ENCODE measurements at places on chromosomes 2 and 18.

- DNase-seq = no peak
These were observed 35.1 kb downstream of the DCDC2C start for GRCh38 chr2:3738454-3738853.

DNA sequence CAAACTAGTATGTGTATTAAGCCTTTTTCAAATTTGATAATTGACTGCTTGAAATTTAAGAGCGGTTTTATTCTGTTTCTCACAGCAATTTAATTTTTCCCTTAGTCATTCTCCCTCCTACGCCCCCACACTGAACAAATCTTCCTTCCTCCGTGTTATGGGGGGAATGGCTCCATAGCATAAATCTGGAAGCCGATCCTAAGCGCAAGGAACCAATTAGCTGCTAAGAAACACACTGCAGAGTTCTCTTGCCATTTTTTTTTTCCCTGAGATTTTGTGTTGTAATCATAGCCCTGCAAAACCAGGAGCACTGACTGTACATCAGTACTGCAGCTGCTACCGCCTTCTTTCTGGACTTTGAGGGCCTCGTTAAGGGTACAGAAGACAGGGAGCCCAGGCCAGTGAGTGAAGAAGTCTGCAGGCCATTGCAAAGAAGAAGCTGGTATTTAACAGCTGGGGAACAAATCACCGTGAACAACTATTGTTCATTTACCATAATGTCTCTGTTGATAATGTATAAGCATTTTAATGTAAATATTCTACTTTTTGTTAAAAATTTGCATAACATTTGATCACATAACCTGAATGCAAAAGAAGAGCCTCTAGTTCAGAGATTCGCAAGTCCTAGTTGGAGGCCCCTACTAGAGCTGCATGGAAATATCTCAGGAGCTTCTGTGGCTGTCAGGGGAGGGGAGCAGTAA, 264.0 kb downstream of the LRATD1 start:
- no peak for DNase-seq

DNA sequence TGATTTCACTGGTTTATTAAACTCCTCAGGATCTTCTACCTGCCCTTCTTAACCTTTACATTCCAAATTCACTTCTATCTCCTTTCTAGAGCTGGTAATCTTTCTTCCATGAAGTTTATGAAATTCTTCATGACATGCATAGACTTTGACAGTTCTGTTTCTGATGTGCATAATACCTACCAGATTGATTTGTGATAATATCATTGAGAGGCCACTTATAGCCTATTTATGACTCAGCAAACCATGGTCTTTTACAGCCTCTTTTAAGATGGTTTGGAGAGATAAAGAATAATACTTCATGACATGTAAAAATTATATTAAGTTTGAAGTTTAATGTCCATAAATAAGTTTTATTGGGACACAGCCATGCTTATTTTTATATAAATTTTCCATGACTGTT, 14.0 kb downstream of the SCN2A start:
- DNase-seq = no peak

- no peak for DNase-seq
These were observed 178.1 kb downstream of the DYSF start for GRCh38 chr2:71631411-71631931.

GRCh38 chr2:223642506-223642905, 40.3 kb upstream of the SCG2 start:
- DNase-seq = peak; percentile 20

- DNase-seq = no peak
These were observed 393.5 kb downstream of the RAD51AP2 start for GRCh38 chr2:17124575-17125318.

GRCh38 chr2:227464361-227464760, 7.6 kb upstream of the AGFG1 start:
- DNase-seq = no peak

- no peak for DNase-seq
These were observed 82.0 kb downstream of the RRM2 start for GRCh38 chr2:10204326-10205161.

GRCh38 chr2:68837861-68838341, 33.3 kb downstream of the BMP10 start:
- DNase-seq = no peak

DNA sequence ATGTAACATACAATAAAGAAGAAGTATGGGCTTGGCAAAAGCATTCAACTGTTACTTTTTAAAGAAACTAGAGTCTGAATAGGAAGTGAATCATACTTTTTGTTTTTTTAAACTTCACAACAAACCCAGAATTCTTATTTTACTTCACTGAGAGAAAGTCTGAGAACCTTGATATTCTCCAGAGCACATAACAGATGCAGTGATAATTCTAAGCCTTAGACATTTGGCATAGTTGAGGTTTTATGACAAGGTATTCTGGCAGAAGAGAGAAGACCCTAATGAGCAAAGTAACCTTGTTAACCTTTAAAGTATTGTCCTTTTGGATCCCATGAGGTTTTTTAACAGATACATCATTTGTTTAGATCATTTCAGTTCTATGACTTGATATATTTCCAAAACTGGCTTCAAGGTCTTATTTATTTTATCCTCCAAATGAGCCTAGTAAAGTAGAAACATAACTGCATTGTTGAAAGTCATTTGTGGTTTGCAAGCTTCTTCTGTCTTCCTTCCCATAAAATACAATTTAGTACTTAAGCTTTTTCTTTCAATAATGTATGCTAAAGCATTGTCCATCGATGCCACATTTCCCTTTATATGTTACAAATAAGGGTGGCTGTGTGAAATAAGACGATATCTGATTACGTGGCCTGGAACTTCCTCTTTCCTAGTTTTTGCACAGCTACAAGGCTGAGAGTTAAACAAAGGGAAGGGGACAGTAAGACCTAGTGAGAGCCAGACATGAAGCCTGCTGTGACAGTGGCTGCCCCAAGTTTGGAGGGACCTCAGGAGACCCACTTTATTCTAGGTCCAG, 86.1 kb upstream of the ITPRID2 start:
- peak; percentile 50 for DNase-seq

DNA sequence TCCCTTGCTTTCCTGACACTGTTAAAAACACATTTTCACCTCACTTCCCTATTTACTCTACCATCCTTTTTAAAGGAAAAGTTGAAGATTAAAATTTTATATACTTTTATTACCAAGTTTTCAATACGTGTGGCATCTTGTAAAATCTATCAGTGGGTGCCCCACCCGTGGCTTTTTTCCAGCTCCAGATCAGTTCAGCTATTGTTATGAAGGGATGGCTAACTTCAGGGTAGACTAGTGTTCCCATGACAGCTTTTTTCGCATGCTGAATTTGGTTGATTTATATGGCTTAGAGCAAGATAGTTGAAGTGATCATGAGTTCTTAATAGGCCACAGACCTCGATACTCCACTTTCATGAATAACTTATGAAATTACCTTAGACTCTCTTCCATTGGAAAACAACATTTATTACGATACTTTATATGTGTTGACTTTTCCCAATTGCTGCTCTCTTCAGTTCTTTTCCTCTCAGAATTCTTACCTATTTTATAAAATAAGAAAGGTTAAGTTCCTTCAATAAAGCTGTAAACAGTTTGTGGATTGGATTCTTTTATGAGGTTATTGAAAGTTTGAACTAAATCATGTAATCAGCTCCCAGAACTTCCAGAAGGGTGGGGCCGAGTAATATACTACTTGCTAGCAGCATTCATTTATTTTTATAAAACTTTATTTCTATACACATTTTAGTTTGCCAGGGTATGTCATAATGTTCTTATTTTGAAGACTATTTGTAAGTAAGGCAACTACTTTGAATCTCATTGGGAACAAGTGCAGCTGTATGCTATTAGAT, 680.9 kb downstream of the SATB2 start:
- DNase-seq = no peak

DNA sequence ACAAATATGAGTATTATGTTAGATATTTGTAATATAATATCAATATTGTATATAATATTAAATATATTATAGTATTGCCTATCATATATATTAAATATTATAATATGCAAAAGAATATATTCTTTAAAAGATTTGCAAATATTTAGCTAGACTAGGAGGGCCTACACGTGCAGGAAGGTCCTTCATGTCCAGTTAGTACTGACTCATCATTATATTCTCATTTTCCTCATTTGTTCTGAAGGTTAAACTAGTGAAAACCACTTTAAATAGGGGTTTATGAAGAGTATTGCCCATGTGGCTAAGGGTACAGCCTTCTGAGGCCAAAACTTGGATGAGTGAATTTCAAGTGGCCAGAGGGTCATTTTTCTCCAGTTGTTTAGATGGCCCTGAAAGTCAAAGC, 293.0 kb upstream of the VRK2 start:
- no peak for DNase-seq

- no peak for DNase-seq
These were observed 47.1 kb upstream of the CCBE1 start for GRCh38 chr18:59744271-59744721.

GRCh38 chr2:98412751-98413458, 31.8 kb upstream of the INPP4A start:
- DNase-seq = peak; percentile 29

- no peak for DNase-seq
These were observed 230.7 kb upstream of the PXDN start for GRCh38 chr2:1975060-1975459.

- DNase-seq = no peak
These were observed 102.5 kb upstream of the SLC35G4 start for GRCh38 chr18:11506856-11507255.

- no peak for DNase-seq
These were observed 21.7 kb downstream of the LCT start for GRCh38 chr2:135815269-135815668.

- no peak for DNase-seq
These were observed 112.1 kb upstream of the HAAO start for GRCh38 chr2:42904576-42904876.

DNA sequence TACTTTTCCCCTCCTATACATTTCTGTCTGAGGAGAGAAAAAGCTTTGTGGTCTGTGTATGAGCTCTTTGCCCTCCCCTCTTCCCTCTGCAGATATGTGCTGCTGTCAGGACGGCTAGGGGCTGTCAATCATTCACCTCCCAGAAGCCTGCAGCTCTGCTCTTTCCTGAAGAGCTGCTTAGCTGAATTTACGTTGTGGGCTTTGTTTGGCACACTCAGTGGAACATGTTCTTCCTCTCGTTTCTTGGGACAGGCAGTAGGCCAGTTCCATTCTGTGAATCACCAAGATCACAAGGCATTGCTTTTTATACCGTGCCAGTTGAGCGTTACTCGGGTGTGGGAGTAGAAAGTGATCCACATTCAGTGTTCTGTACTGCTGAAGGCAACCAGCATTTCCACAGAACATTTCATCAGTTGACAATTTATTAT, 136.7 kb downstream of the LAMA3 start:
- no peak for DNase-seq

GRCh38 chr2:12761104-12761503, 44.4 kb downstream of the TRIB2 start:
- no peak for DNase-seq

DNA sequence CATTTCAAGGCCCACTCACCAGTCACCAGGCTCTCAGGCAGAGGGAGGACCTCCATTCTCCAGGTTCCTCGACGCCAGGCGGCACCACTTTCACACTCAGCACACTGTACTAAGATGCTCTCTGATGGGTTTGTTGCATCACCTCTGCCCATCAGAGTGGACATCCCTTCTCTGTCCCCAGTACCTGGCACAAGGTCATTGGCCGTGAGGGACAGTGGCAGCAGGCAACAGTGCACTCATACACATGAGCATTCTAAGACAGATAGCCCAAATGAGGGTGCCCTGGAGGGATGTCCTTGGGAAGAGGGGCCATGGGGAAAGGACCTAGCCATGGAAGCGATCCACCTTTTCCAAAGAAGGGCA, 3.0 kb upstream of the ADRA2B start:
- no peak for DNase-seq

GRCh38 chr18:45252474-45252873, 362.8 kb upstream of the SLC14A2 start:
- no peak for DNase-seq

GRCh38 chr18:5197032-5197434, at the start of gene AKAIN1:
TSS of gene AKAIN1 (minus strand) at chr18:5197257. CDS start at chr18:5197053, 204 bp downstream.
- DNase-seq = peak; percentile 9

GRCh38 chr2:39755466-39755865, 23.6 kb downstream of the THUMPD2 start:
- DNase-seq = no peak

DNA sequence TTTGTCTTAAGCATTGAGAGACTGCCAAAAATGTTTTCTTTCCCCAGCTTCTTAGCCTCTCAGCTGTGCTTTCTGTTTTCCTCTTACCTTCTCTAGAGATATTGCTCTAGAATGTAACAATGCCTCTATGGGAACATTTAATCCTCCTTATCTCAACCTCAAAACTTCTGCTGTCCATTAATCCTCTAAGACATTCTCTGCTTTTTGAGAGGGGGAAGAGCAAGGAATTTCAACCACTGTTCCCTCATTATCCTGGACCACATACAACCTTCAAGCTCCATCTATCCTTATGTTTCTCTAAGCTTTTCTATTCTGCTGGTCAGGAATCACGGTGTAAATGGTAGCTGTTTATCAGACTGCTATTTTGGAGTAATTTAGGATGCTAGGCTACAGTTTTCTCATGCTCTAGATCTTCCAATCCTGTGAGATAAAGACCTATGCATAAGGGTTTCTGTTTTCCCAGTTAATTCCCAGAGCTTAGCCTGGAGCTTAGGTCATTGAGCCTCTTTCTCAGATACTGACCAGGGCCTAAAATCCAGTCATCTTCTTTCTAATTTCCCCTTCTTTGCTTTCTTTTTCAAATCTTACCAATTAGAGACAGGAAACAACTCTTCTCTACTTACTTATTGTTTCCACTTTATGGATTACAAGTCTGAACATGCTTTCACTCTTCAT, 282.0 kb downstream of the CALCRL start:
- no peak for DNase-seq

- DNase-seq = no peak
These were observed 93.2 kb downstream of the UNC80 start for GRCh38 chr2:209864716-209865295.

- DNase-seq = no peak
These were observed 20.0 kb downstream of the MERTK start for GRCh38 chr2:111918383-111918806.

GRCh38 chr2:75822336-75822735, 111.6 kb upstream of the GCFC2 start:
- no peak for DNase-seq

DNA sequence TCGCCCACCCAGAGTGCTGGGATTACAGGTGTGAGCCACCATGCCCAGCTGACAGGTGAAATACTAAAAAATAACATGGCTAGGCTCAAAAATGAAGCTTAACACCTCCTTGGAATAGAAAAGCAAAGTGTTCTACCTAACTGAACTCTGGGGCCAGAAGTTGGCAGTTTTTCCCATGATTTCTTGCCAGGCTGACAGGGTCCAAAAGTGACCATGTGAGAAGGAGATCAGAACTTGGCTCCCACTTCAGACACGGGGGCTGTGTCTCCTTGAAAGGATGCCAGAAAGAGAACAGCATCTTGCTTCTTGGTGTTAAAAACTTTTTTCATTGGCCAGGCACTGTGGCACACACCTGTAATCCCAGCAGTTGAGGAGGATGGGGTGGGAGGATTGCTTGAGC, 47.0 kb downstream of the BMPR2 start:
- no peak for DNase-seq

- DNase-seq = no peak
These were observed 23.0 kb downstream of the TMEM247 start for GRCh38 chr2:46502291-46502885.

- no peak for DNase-seq
These were observed 904 bp upstream of the SFXN5 start for GRCh38 chr2:73072416-73072815.

- DNase-seq = peak; percentile 34
These were observed 74.3 kb downstream of the XRCC5 start for GRCh38 chr2:216183462-216183861.

All from HL-60 (cell line).